Activated CD4-positive, alpha-beta T cell treated with anti-CD3 and anti-CD28 coated beads, Interleukin-2, amount 50 U/mL, for 1 hour (primary cell): ENCODE measurements at places on chromosomes 2 and 18.

DNA sequence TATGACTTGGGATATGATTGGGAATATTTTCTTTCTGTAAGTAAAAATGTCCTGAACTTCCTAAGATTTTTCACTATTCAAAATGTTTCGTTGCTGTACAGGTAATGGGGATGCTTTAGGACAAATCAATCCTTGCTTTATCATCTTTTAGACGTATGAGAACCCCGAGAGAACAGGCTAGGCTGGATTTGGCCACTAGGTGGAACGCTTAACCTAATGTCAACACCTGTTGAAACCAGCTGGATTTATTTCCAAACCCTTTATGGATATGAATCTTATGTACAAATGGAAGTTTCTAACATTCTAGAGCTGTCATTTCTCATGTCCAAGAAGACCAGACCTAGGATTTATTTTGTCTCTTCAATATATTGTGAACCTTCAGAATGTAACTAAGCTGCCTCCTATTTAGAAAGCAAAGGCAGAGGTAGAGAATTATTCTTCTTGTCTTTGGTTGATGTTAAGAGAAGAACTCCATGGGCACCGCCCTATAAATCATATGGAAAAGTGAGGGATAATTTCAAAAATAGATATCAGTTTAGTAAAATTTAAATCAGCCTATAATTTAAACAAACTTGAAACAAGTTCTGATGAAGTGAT, 96.7 kb downstream of the PMAIP1 start:
- DNase-seq, result no peak

DNA sequence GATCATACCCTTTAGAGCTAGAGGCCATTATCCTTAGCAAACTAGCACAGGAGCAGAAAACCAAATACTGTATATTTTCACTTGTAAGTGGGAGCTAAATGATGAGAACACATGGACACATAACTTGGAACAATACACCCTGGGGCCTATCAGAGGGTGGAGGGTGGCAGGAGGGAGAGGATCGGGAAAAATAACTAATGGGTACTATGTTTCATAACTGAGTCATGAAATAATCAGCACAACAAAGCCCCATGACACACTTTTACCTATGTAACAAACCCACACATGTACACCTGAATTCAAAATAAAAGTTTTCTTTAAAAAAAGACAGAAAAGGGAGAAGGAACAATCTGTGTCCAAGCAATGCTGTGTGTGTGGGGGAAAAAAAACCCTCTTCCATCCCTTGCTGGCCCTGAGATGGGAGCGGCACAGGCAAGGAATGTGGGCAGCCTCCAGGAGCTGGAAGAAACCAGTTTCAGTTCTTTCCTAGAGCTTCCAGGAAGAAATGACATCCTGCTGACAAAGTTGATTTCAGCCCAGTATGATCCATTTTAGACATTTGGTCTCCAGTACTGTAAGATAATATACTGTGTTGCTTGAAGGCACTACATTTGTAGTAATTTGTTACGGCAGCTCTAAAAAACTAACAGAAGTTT, 458.7 kb upstream of the CNTNAP5 start:
- no peak for DNase-seq

DNA sequence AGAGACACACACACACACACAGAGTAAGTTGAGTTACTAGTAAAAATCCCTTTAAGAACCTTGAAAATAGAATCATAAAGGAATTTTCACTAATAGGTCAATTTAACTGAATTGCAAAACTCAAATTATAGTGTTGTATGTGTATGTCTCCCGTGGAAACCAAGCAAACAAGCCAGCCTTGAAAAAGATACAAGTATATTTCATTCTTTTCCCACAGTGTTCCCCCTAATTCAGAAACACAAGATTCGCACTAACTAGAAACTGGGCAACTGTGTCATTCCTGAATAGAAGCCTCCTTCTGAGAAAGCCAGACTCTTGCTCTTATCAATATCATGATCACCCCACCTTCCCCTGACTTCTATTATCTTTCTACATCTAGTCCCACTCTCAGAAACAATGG, 229.5 kb downstream of the PIEZO2 start:
- no peak for DNase-seq

- no peak for DNase-seq
Observed at GRCh38 chr2:65032019-65032975, 23.9 kb upstream of the CEP68 start.

- DNase-seq, result no peak
Observed at GRCh38 chr18:68387246-68387645, 327.7 kb downstream of the TMX3 start.

GRCh38 chr2:177322801-177323261, 58.3 kb upstream of the NFE2L2 start:
- DNase-seq, result no peak

GRCh38 chr2:26299471-26300101, 46.4 kb upstream of the SELENOI start:
- DNase-seq, result no peak

- DNase-seq, result no peak
Observed at GRCh38 chr2:188466761-188467160, 175.1 kb downstream of the GULP1 start.

- DNase-seq, result no peak
Observed at GRCh38 chr18:29439398-29439797, 1262.5 kb upstream of the CDH2 start.

DNA sequence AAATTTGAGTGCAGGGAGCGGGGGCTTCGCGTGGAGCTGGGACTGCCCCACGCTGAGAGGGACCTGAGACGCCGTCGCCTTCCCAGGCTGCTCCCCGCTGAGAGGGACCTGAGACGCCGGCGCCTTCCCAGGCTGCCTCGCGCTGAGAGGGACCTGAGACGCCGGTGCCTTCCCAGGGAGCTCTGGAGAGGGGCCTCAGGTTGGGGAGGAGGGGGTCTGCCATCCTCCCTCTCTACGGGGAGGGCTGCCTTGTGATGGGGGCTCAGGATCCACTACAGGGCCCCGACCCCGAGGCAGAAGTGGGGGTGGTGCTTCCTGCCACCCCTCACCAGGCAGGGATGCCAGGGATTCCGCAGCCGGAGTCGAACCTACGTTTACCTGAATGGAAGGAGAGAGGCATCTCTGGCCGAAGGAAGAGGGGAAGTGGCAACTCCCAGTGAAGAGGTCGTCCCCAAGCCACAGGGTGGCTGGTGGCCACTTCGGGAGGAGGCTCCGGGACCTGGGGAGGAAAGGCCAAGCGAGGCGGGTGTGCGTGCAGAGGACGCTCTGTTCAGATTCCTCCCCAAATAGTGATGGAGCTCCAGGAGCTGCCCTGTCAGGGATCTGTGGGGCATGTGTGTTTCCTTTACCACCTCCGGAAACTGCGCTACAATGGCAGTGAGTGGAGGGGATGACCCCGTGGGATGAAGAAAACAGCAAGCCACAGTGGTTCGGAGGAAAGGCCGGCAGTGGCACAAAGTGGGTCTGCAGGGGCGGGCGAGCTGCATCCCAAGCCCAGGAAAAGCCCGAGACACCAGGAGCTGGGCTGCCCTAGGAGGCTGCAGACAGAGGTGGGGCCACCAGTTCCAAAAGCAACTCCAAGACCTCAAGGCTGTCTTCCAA, 108.2 kb upstream of the CTDP1 start:
- DNase-seq, result no peak

GRCh38 chr2:102230410-102230909, 43.6 kb downstream of the IL1RL2 start:
- no peak for DNase-seq

GRCh38 chr2:64331114-64331645, 122.8 kb upstream of the LGALSL start:
- DNase-seq, result no peak

GRCh38 chr2:85589982-85590791, 5.4 kb upstream of the RNF181 start:
- DNase-seq, result no peak

DNA sequence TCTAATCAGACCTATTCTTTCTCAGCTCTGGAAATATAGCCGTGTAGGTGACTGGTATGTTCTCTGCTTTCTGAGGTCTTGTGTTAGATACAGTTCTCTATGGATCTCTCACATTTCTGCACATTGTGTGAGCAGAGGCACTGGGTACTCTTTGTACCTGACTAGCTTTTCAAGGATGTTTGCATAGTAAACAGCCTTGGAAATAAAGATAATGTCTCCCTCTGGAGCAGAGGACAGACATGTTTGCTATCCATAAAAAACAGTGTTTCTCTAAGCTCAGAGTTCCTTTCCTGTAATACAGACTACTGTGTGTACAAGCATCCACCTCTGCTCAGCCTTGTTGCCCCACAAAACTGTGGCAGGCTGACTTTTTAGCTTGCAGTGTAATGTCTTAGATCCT, 279.2 kb downstream of the CTNNA2 start:
- no peak for DNase-seq

GRCh38 chr2:46119453-46119852, 177.8 kb upstream of the EPAS1 start:
- DNase-seq, result no peak

DNA sequence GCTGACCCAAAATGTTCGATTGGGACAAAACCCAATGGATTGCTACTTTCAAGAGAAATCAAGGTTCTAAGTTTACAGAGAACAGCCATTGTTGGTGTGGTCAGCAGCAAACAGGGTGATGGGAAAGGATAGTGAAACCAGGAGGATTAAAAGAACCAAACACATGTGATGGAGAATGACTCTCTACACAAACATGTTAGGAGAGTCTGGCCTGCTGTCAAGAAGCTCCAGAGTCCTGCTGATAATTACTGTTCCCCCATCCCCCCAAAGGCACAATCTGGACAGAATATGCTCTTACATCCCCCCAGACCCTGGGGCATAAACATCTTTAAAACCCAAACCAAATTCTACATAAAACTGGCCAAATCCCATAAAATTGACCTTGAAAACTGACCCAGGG, 32.0 kb upstream of the ACYP2 start:
- no peak for DNase-seq

GRCh38 chr2:200899482-200899881, 10.3 kb downstream of the NIF3L1 start:
- no peak for DNase-seq
